ENCODE measurements at places on chromosomes 7 and 10.

DNA sequence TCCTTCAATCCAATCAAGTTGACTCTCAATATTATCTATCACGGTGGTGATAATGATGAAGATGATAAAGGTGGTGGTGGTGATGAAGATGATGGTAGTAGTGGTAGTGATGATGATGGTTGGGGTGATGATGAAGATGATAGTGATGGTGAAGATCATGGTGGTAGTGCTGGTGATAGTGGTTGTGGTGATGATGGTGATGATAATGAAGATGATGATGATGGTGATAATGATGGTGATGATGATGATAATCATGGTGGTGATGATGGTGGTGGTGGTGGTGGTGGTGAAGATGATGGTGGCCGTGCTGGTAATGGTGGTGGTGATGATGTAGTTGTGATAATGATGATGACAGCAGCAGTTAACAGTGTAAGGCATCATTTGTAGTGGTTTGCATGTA lies 29.8 kb upstream of the SDK1 start:
- DNase-seq: no peak

- DNase-seq: peak; percentile 66
These were observed 10.8 kb downstream of the TLX1 start for GRCh38 chr10:101141616-101142532.

DNA sequence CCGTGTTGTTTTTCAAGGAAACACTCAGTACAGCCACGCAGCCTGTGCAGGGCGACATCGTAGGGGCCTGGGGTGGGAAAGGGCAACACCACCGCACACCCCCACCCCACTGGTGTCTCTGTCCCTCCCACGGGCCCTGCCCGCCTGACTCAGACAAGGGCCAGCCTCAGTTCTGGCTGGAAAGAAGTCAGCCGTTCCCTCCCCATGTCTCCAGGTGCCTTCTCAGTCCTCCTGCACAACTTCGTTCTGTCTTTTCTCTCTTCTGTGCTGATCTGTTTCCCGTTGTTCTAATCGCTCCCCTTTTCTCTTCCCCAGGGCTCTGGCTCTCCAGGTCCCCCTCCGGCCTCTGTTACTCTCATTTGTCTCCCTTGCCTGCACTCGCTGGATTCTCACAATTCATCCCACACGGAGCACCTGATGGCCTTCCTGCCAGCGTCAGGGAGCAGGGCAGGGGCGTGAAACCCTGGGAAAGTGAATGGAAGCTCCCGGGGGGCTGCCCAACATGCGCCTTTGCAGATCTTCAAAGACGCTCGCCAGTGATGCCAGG lies 97.7 kb downstream of the WDR37 start:
- no peak for DNase-seq

DNA sequence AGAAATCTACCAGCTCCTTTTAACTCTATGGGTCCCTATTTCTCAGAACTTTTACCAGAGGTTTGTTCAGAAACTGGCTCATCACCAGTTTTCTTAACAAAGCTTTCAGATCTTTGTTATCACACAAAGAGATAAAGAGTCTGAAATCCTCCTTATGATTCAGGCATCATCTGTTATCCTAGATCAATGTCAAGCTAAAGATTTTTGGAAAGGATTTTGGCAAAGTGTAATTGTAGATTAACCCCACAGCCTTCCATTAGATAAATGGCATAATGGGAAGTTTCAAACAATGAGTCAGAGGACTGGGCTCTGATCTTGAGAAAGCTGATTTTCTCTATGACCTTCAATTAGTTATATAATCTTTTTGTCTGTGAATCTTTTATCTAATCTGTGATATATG lies 192.2 kb downstream of the NXPH1 start:
- DNase-seq: no peak

DNA sequence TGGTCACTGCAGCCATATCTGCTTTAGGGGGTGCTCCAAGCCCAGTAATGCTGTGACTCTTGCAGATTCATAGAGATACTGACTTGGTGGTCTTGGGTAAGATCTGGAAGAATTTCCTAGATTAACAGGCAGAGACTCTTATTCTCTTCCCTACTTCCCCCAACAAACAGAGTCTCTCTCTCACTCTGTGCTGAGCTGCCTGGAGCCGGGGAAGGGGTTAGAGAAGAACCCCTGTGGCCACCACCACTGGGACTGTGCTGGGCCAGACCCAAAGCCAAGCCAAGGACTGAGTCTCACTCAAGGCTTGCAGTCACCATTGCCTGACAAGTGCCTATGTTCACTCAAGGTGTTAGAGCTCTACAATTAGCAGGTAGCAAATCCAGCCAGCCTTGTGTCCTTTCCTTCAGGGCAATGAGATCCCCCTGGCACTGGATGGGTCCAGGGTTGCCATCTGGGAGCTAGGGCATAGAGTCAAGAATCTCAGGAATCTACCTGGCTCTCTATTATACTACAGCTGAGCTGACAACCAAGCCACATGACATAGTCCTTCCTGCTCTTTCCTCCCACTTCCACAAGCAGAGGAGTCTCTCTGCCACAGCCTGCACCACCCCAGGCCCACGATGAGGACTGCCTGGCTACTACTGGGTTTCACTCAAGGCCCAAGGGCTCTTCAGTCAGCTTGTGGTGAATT lies 41.4 kb upstream of the TECTB start:
- no peak for DNase-seq

GRCh38 chr7:6398943-6399342 lies 48.8 kb downstream of the DAGLB start:
- DNase-seq: no peak

- DNase-seq: no peak
These were observed 65.1 kb downstream of the CLEC2L start for GRCh38 chr7:139588632-139589031.

DNA sequence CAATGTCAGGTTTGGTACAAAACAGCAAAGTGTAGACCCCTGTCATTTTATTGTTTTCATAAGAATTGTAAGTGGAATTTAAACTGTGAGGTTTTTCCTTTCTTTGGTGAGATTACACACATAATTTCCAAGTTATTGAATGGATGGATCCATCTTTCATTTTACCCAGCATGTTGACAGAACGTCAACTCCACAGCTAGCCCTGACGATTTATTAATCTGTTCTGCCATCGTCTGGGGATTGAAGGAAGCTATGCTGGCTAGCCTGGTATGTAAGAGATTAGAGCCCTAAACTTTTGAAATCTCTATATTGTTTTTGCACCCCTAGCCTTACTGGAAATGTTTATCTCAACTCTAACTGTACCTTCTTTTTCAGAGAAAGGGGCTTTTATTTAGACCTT lies 8.6 kb downstream of the WNT16 start:
- no peak for DNase-seq

DNA sequence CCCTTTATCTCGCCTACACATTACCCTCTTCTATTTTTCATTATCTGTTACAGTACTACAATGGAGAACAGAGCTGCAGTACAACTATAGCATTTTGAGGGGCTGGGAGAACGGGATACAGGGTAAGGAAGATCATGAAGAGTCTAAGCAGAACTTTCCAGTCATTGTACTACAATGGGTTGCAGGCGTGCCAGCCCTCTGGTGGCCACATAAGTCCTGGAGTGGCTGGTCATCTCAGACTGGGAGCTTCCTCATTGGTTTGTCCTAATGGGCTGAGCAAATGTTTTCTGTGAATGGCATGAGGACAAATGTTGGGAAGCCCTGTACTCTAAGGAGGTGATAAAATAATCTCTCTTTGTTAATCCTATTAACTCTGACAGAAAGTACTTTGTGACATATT lies 33.0 kb downstream of the TMEM106B start:
- DNase-seq: no peak

GRCh38 chr7:1121886-1122831 lies 34.2 kb downstream of the GPER1 start:
- DNase-seq: no peak

- DNase-seq: no peak
These were observed 119.0 kb downstream of the HTR7 start for GRCh38 chr10:90738885-90739284.

DNA sequence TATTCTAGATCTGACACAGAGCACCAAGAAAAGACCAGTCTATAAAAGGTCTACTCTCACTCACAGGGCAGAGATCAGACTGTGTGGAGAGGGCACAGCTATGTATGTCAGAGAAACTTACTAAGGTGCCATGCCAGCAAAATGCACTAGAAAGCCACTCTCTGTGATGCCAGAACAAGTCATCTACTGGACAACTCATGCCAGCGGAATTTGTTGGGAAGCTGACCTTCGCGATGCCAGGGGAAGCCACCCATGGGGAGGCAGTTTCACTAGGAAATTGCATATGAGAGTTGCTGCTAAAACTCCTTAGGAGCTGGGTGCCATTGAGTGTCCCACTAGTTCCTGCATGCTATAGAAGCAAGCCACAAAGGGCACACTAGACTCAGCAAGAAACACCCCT lies 58.5 kb downstream of the MICU1 start:
- DNase-seq: no peak

GRCh38 chr10:101099901-101100300 lies 31.2 kb upstream of the TLX1 start:
- no peak for DNase-seq

- DNase-seq: no peak
These were observed 316.1 kb downstream of the ADRA2A start for GRCh38 chr10:111392910-111393309.

DNA sequence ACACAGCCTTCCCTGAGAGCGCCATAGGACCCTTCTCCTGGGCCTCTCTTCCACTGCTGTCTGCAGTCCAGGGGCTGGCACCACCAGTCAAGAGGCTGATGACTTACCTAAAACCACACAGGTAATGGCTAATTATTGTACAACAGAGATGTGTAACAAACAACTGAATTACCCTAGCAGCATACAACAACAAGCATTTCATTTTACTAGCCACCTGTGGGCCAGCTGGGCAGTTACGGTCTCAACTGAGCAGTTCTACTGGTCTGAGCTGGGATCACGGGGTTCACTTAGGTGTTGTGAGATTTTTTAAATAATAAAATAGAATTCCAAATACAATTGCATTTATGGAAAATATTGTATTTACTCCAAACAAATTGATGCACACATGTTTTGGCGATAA lies 431.9 kb downstream of the TNS3 start:
- no peak for DNase-seq

DNA sequence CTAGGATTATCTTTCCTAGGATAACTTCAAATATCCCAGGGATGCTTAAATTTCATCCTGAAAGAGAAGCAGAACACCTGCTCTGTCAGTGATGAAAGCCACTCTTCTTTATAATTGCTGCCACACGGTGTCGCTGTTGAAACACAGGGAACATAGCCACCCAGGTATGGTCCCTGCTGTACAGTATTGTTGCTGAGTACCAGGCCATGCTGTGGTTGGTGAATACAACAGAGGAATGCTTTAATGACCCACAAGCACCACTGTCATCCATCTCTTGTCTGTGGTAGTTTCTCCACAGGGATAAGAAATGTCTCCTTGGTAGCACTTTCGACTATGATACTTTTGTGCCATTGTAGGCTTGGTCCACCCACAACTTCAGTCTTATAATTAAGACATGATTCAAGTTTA lies 70.6 kb upstream of the STARD3NL start:
- peak; percentile 26 for DNase-seq

DNA sequence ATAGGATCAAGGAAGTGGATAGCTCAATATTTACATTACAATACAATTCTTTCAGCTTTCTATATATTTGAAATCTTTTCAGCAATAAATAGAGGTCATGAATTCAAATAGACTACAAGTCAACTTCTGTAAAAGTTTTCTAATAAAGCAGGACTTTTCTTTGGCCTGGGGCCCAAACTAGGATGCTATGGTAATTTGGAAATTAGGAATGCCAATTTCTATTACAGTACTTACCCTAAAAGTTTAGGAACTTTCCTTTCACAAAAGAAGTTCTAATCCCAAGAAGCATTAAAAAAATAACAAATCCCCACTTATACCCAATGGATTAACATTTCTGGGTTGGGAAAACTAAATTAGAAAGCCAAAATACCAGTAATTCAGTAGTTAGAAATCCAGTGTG lies 40.5 kb downstream of the SLC39A12 start:
- DNase-seq: no peak

- DNase-seq: no peak
These were observed 19.3 kb downstream of the VIPR2 start for GRCh38 chr7:159125104-159125954.

- no peak for DNase-seq
These were observed 82.0 kb downstream of the EZH2 start for GRCh38 chr7:148802101-148802493.

DNA sequence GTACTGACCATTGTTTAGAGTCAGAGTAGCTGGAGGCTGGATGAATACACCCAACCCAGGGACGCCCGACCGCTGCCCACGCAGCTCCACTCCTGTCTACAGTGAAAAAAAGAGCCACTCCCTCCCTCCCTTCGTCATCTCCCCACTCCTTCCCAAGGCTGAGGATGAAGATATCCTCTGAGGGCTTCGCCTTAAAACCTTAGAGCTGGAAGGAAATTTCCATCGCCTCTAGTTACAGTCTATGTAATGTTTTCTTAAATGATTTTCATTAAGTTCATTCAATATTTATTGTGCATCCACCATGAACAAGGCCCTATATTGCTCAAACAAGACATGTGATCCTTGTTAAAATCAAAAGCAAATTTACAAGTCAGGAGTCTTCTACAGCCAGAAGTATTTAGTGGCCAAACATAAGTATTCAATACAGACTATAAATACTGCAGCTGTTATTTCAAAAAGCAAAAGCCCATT lies 11.3 kb upstream of the SLIT1 start:
- DNase-seq: no peak

DNA sequence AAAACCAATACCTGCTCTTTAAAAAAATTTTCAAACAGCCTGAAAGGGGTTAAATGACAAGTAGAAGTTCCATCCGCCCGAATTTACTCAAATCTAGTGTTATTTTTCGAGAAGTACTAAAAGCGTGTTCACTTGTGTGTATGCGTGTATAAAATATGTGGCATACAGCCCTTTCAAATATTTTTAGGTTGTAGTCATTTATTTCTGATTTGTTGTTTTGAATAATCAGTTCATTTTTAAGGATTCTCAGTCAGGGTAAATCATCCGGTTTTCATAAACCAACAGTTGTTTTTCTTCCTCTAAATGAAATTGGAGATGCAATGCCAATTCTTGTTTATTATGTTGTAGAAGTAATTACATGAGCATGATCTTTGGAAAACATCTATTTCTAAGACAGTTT lies 6.9 kb upstream of the SUN1 start:
- DNase-seq: no peak

DNA sequence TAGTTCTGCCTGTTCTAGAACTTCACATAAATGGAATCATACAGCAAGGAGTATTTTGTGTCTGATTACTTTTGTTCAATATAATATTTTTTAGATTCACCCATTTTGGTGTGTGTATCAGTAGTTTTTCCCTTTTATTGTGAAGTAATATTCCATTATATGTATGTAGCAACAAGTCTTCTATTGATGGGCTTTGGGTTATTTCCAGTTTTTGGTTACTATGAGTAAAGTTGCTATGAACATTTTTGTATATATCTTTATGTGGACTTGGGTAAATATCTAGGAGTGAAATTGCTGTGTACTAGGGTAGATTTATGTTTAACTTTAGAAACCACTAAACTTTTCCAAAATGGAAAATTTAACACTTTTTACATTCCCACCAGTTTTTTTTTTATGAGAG lies 35.7 kb downstream of the ADK start:
- no peak for DNase-seq

GRCh38 chr7:407721-408539 lies 111.7 kb downstream of the PDGFA start:
- DNase-seq: no peak
